ENCODE measurements at places on chromosomes 12 and 14.

- no peak for DNase-seq
These were observed 355.8 kb downstream of the FSCB start for GRCh38 chr14:44151130-44151820.

GRCh38 chr12:40792792-40793386, 100.7 kb downstream of the CNTN1 start:
- no peak for DNase-seq

DNA sequence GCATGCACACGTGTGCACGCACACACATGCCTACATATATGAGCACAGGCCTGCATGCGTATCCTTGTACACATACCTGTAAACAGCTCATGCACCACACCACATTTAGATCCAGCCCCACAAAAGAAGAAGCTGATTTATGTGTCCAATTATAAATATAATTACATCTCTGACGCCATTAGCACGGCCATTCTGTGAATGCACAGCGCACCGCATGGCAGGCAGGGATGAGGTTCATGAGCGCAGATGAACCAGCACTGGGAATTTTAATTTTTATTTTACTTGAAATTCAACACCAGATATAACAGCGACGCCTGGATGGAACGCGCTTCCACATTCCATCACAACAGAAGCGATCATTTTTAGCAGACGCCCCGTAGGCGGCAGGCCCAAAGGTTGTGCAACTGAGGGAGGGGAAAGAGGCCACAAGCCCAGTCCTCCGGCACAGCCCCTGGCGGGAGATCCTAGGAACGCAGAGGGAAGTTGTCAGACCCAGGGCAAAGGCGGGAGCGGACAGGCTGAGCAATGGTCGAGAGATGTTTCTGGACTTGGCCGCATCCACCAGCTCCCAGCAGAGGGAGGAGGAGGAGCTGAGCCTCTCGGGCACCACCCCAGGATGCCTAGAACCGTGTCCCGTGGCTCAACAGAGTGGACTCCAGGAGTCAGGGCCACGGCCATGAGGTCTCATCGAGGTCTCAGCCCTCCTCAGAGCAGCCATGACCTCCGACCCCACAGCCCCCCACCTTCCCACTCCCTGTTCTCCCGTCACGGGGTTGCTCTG, 37.9 kb upstream of the GALNT9 start:
- DNase-seq, result no peak

DNA sequence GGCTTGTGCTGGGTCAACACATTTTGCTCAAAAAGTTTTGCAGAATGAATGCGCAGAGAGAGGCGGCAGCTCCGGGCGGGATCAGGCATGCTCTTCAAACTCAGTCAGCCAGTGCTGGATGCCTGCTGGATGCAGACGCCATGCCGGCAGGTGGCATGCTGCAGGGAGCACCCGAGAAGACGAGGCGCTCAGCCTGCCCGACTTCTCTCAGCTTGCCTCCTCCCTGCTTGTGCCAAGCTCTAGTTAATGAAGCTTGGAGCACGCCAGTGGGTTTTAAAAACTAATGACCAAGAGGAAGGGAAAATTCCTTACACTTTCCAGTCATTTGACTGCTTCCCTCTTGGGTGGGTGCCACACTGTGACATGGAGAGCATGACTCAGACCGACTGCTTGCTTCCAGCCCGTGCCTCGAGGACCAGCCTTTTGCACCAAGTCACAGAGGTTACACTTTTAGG, 39.8 kb downstream of the SLC24A4 start:
- DNase-seq, result no peak

GRCh38 chr12:50087995-50088394, 2.9 kb downstream of the SMARCD1 start:
- DNase-seq, result no peak

- DNase-seq, result no peak
These were observed 136.1 kb upstream of the WSCD2 start for GRCh38 chr12:107992870-107993451.

DNA sequence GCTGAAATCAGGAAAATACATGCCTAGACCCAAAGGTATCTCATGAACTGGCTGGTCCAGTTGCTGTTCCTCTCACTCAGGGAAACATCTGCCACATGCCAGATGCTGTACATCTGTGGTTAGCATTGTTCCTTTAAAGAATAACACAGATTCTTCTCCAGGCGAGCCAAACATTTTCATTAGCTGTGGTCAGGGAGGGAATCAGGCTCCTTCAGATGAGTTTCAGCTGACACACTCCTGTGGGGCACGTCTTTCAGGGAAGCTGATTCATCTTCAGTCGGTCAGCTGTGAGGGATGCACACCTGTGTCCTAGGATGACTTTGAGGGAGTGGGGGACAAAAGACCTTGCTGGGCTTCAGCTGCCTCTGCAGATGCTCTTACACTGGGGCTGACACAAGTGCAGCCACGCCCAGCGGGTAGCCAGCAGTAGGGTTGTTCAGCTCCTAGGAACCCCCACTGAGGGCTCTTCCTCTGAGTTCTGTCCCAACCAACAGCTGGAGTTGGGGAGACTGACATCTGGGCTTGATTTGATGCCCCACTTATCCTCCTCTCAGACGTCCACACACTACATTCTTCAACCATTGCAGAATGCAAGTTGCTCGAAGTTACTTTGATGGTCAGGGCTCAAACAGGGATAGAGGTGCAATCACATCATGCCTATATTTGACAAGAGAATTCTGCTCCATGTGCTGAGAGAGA, 155.0 kb downstream of the NUAK1 start:
- DNase-seq, result no peak

- no peak for DNase-seq
These were observed 53.1 kb upstream of the GNPNAT1 start for GRCh38 chr14:52844262-52845060.

DNA sequence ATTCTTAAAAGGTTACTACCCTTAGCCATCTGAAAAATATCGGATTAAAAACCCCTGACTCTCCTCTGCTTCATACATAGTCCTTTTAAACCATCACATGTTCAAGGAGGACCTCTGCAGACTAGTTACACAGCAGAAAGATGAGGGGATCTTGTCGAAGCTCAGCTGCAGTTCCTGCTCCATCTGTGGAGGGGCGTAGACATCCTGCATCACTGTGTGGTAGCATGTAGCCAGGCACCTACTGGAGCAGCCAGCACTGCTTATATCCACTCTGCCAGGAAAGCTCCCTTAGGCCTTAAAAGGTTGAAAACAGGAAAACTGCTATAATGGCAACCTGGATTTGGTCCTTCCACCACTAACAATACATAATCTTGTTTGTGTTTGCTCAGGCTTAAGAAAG, 57.6 kb upstream of the STRN3 start:
- no peak for DNase-seq

DNA sequence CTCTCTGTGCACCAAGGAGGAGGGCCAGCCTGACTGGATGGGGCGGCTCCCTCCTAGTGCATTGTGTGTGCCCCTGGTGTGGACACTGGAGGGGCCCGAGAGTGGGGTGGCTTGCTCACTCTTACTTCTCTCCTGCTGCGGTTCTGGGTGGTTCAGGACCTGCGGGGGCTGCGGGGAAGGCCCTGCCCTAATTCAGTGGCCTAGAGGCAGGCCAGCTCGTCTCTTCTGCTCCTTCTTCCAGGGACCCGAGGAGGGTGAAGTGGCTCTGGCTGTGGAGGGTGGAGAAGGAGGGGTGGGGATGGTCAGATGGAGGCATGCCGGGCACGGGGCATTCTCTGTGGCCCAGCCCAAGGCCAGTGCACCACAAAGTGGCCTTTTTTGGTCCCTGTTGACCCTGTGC, 87.1 kb downstream of the BEGAIN start:
- DNase-seq, result no peak

- DNase-seq, result no peak
These were observed 11.9 kb downstream of the SPPL3 start for GRCh38 chr12:120892265-120892664.

DNA sequence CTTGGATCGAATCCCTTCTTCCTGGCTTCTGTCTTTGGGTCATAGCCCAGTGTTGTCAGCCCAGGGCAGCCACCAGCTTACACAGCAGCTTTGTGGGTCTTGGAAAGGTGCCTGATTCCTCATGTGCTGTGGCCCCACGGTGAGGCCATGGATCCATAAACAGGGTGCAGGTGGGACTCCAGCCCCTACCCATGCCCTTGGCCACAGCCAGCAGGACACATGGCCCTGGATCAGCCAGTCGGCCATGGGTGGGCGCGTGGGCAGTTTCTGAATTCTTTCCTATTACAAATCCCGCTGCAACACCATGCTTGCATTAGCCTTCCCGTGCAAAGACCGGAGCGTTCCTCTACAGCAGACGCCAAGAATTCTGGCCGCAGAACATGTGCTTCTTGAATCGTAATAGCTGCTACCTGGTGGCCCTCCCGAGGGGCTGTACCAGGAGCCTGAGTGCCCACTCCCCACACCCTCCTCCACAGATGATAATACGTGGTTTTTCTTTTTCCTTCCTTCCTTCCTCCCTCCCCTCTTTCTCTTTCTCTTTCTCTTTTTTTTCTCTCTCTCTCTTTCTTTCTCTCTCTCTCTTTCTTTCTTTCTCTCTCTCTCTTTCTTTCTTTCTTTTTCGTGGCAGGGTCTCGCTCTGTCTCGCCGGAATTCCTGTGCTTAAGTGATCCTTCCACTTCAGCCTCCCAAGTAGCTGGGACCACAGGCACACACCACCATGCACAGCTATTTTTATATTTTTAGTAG, 2.9 kb upstream of the MMP17 start:
- no peak for DNase-seq

DNA sequence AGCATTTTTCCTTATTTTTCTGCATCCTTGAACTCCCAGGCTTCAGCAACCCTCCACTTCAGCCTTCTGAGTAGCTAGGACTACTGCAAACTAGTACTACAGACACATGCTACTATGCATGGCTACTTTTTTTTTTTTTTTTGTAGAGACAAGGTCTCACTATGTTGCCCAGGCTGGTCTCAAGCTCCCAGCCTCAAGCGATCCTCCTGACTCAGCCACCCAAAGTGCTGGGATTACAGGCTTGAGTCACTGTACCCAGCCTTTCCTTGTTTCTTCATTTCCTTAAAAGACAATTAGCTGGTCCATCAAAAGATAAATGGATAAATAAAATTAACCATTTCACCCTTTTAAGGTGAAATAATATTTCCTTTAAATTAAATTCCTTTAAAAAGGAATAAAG, 205.8 kb downstream of the SPTSSA start:
- no peak for DNase-seq

DNA sequence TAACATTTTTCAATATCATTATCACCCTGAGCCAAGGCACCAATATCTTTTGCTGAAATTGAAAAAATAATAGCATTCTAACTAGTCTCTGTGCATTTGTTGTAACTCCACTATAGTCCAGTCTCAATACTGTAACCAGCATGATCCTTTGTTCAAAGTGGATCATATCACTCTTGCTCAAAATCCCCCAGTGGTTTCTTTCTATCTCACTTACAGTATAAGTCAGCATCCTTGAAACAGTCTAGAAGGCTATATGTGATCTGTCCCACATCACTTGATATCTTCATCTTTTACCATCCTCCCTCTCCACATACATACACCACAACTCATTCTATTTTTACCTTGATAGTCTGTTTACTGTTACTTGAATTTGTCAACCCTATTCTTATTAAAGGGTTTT, 435.7 kb downstream of the CCER1 start:
- no peak for DNase-seq

DNA sequence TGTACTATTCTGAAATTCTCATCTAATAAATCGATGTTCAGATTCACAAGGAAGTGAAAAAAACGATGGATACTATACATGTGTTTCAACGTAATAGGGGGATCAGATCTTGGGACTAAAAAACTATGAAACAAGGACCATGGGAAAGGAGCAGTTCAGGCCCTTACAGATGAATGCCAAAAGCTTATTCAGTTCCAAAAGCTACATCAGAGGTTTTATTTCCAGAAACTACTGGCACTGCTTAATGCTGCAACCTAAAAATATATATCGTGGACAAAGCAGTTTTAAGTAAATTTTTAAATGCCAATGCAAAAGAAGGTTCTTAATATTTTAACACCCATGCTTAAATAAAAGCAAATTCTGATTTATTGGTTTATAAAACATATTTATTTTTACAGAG, 38.5 kb downstream of the LRIG3 start:
- no peak for DNase-seq

DNA sequence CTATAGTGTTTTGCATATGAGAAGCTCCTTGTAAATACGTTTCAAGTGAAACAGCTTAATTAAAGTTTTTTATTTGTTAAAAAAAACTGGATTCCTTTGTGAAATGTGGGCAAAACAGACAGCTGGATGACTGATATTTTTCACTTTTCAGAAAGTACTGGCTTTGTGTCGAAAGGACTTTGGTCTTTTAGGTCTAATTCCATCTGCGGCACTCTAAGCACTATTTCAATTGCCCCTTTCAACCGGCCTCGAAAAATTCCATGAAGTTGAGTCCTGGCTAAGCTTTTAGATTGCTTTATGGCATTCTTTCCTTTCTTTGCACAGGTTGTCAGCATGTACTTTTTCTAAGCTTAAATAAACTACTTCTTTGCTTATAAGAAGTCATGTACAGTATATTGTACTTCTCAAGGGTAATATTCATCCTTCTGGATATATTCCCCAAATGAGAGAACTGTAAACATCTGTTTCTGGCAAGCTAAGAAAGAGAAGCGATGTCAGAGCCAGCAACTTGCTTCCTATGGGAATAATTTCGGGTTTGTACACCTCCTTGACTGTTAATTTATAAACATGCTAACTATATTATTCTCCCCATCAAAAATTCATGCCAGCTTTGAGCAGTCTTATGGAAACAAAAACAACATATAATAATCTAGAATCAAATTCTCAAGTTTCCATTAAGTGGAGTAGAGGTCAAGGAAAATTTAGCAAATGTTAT, 611.3 kb downstream of the ETNK1 start:
- no peak for DNase-seq

- no peak for DNase-seq
These were observed 10.8 kb downstream of the FBXL14 start for GRCh38 chr12:1583421-1584078.

- DNase-seq, result no peak
These were observed 9.4 kb downstream of the PLD4 start for GRCh38 chr14:104933746-104934733.

GRCh38 chr14:20607617-20608016, 16.4 kb upstream of the RNASE12 start:
- no peak for DNase-seq

DNA sequence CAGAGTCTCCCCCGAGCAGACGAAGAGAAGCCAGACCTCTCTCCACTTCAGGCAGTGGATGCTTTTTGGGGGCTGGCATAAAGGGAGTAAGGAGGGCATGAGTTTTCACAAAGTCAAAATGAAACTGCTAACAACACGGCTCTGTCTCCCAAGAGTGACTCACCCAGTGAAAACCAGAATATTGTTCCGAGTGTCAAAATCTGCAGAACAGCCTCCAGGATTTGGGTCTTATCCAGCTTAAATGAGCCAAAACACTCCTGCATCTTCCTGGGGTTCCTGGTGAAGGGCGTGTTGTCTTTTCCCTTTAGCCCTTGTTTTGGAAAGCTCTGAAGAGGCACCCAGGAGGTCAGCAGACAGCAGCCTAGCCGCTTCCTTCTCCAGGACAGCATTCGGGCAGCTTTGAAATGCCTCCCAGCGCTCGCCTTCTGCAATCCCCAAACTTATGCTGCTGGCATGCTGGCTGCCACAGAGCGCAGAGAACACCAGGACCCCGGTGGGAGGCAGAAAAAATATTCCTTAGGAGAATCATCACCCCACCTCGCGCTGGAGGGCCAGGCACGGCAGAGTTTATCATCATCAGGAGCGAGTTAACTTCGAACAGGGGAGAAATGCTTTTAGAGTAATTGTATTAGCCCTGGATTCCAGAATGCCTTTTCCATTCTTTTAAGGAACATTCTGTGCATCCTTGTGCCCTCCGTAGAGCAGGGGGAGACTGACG, 117.7 kb upstream of the NCOR2 start:
- no peak for DNase-seq

GRCh38 chr14:27228053-27228452, 630.2 kb upstream of the NOVA1 start:
- no peak for DNase-seq

- DNase-seq, result no peak
These were observed 899 bp upstream of the KCNH3 start for GRCh38 chr12:49537752-49538509.
